ENCODE measurements at places on chromosomes 7 and 10.
A peak's percentile ranks its signal among the peaks of the same experiment; 100 is the strongest.

- no peak for DNase-seq
Observed at GRCh38 chr10:122461367-122461728, at the start of gene HTRA1. HTRA1 (plus strand) TSS chr10:122461553; CDS start chr10:122461653, 100 bp downstream.

- no peak for DNase-seq
Observed at GRCh38 chr10:19426034-19426433, 377.4 kb downstream of the MALRD1 start.

DNA sequence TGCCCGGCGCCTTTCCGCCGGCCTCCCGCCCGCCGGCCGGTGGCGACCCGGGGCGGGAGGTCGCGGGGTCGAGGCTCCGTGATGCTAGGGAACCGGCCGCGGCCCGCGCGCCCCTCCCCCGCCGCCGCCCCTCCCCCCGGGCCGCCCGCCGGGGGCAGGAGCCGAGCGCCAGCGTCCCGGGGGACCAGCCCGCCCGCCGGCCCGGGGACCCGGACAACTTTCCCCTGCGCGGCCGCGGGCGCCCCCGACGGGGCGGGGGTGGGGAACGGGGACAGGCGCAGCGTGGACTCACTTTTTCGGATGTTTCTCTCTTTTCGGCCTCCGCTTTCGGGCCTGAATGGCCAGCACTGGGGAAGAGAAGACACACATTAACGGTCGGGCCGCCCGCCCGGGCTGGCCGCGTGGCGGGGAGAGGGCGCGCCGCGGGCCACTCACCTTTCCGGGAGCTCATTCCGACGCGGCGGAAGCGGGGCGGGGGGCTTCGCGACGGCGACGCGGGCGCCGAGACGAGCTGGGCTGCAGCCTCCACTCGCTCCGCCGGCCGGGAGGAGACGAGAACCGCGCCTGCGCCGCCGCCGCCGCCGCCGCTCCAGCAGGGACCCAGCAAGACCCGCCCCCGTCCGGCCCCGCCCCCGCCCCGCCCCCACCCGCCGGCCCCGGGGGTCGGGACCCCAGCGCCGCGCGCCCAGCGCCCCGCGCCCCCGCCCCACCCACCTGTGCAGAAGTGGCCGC is at the start of gene SRPK2:
Gene SRPK2 (minus strand): TSS at position 566 of the 732 bp plus-strand sequence.
- DNase-seq, result peak; percentile 54

DNA sequence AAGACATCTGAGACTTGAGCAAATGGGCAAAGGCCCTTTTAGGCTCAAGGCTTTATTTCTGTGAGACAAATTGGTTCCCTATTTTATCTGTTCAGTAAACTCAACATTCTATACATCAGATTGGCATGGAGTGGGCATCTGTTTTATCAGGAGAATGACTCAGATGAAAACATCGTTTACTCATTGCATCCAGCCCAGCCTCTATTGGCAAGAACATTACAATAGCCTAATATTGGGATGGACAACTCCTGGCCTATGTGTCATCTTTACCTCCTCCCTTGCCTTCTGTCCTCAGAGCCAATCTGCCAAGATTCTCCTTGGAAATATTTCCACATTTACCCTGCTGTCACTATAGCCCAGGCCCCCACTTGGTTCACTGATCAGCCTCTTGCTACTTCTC is 5.5 kb upstream of the BLNK start:
- no peak for DNase-seq

DNA sequence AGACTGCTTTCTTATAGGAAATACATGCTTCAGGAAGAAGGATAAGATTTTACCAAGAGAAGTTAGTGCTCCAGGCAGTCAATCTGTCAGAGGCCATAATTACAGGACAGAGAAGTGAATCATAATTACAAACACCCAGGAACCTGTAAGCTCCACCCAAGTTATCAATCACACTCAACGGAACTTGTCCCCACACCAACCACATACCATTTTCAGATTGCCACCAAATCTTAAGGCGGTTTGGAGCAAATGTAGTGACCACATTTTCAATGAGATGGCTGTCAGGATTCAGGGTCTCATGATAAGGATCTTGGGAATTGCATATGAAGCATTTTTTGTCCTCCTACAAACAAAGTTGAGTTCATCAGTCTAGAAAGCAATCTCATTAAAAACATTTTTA is 4.8 kb downstream of the LAMB1 start:
- no peak for DNase-seq

DNA sequence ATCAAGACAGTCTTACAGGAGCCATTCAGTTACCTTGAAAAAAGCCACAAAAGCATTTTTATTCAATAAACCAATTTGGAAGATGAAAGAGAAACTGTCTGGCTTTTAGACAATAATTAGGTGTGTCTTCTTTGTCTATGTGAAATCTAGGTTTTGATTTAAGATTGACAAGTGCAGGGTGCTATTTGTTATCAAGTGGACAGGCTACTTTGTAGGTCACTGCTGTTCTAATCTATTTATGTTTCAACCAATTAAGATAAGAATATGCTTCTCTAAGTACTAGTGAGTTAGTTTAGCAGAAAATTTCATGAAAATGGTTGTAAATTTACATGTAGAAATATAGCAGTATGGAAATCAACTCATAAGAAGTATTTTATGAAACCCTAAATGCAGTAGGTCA is 177.5 kb downstream of the CACNA2D1 start:
- DNase-seq, result no peak

- no peak for DNase-seq
Observed at GRCh38 chr7:104196161-104196560, 11.7 kb downstream of the ORC5 start.

GRCh38 chr10:117631276-117632145 is 89.0 kb downstream of the EMX2 start:
- no peak for DNase-seq
